Forelimb muscle (tissue), 1 donor: ENCODE measurements at places on chromosomes 5 and 9. TPM values are rescaled to one million over a fixed set of nuclear protein-coding genes. Genes with fewer than 3 reads are reported as not detected.
A peak's percentile ranks its signal among the peaks of the same experiment; 100 is the strongest.

DNA sequence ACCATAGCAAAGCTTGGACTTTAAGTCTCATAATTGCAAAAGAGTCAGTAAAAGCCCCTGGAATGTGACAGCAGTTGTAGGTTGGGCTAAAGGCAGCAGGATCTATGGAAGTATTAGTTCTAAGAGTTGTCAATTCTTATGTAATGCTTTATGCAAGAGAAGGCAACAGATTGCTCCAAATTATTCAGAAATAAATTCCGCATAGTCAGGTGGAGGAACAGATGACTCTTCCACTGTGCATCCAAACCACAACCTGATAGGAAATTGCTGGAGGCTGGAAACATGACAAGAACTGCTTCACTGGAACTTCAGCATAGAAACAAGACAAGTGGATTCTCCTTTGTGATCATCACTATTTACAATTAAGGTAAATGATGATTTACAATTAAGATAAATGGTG is 101.0 kb downstream of the STARD4 start:
- DNase-seq: no peak

Gene ARSI
- 5.7 TPM for polyA plus RNA-seq

GRCh38 chr5:167658889-167659288 is 632.6 kb upstream of the WWC1 start:
- DNase-seq: no peak

Gene TRIM7
- 21.6 TPM for polyA plus RNA-seq

GRCh38 chr5:16805486-16805885 is 130.6 kb downstream of the MYO10 start:
- DNase-seq: no peak

GRCh38 chr9:83266666-83267496 is 203.9 kb upstream of the RASEF start:
- no peak for DNase-seq

Gene DNAJC21
- polyA plus RNA-seq: 50.9 TPM

Gene JAKMIP2
- 1.4 TPM for polyA plus RNA-seq

DNA sequence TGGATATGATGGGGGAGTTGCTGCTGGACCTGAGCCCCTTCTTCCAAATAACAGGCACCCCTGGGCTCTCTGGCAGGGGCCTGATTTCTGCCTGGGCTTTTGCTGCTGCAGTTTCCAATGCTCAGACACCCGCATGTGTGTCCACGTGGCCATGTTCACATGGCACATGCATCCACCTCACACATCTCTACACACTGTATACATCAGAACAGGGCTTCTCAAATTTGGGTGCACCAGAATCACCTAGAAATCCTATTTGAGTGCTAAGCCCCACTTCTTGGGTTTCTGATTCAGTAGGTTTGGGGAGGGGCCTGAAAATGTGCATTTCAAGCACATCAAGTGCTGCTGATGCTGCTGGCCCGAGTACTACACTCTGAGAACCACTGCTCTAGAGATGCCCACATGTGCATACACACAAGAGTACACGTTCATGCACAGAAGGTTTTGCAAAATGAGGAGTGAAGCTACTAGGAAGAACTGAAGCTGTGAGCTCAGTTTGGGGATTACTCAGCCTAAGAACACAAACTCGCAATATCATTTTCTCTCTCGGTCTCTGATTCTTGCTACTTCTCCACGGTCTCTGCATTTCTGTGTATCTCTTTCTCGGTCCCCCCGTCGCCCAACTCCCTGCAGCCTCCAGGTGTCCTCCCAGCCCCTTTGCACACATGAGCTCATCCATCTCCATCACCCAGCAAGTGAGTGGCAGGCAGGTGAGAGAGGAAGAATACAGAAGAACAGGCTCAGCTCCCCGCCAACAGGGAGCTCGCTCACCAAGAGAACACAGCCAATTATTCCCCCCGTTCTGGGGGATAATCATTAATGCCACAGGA is 97.0 kb downstream of the PCDH1 start:
- no peak for DNase-seq

DNA sequence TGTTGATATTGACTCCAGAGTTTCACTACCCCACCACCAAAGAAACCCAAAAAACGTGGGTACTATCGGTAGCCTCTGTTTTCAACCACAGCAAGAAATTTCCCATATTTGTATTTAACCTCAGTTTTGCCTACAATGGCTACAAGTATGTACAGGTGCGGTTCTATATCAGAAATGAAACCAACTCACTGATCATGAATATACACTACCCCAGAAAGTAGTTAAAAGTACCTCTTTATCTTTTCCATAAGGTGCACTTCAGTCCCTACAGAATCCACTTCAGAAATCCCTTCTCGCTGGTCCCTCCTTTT is 140.6 kb upstream of the SLC12A2 start:
- no peak for DNase-seq

- no peak for DNase-seq
These were observed 146.8 kb upstream of the ADAMTSL1 start for GRCh38 chr9:18327121-18327520.

Gene CTXN3
- 1.0 TPM for polyA plus RNA-seq

DNA sequence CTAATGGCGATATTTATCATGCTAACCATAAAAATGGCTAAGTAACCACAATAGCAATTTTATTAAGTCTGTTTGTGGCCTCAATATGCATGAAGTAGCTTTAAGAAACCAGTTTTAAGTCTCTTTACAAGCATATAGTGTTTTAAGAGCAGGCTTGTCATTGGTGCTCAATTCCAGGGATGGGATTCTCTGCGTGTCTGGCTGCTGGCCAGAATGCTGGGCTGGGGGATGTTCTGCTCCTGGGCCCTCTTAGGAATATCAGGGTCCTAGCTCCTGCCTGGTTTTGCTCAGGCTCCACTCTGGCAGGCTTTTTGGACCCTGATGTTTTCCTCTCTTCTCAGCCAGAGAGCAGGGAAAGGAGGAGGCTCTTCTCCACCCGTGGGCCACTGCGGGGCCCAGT is 127.2 kb downstream of the PDE8B start:
- peak; percentile 20 for DNase-seq

DNA sequence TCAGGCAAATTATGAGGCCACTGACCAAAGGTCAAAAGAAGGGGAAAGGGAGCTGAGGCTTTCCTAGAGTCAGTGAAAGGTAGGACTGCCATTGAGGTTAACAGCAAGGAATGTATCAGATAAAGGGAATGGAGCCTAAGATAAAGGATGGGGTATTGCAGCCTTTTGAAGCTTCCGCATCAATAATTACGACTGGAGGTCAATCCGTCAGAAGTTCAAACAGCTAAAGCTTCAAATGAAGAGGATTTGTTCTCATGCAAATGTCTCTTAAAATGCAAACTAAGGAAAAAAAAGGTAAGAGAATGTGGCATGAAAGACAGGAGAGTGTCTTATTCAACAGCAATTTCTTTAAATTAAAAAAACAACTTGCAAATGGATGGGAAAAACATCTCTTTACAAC is 341.1 kb upstream of the RGMB start:
- DNase-seq: no peak

Gene IL11RA
- 105 TPM for polyA plus RNA-seq

Gene NR5A1
- not detected for polyA plus RNA-seq
